ENCODE measurements at places on chromosomes 2 and 18. TPM values are rescaled to one million over a fixed set of nuclear protein-coding genes. Genes with fewer than 3 reads are reported as not detected.

Gene PTPRN
- polyA plus RNA-seq: not detected

Gene CBLN2
- not detected for polyA plus RNA-seq

- no peaks in the 10 kb centered on the region for H3K4me1 ChIP-seq
- H3K4me3 ChIP-seq: no peak overlapping the region
- DNase-seq: no peak
- H3K27me3 ChIP-seq: no peaks in the 10 kb centered on the region
Observed at GRCh38 chr2:160934263-160934662, 226.0 kb upstream of the TANK start.

- no peaks in the 10 kb centered on the region for H3K27me3 ChIP-seq
- H3K4me1 ChIP-seq: peaks cover 35% of the 10 kb centered on the region
- no peak overlapping the region for H3K4me3 ChIP-seq
- H3K36me3 ChIP-seq: no peaks in the 10 kb centered on the region
- no peak overlapping the region for H3K27ac ChIP-seq
- no peak for DNase-seq
Observed at GRCh38 chr2:224517963-224518362, 67.2 kb downstream of the CUL3 start.

DNA sequence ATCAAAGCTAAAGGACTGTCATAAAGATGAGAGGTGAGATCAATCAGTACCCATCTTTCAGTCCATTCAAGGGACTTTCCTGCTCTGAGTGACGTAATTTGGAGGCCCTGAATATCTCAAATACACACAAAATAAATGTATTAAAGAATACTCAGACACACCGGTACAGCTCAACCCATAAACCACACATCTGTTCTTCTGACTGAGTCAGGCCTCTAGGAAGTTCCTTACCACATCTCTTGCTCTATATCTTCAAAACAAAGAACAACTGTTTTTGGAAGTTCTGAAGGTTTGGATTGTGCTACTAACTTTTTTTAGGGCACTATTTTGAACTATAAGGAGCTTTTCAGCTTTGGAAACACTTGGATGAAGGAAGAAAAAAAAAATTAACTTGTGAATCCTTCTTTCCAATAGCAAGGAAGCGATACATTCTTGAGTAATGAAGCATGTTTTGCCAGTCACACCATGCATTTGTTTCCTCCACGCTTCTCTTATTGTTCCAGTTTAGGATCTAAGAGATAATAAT is 866.5 kb upstream of the VRK2 start:
- H3K4me1 ChIP-seq: peaks cover 38% of the 10 kb centered on the region
- H3K27ac ChIP-seq: peak overlapping the region; percentile 80
- no peaks in the 10 kb centered on the region for H3K36me3 ChIP-seq
- no peaks in the 10 kb centered on the region for H3K27me3 ChIP-seq
- H3K4me3 ChIP-seq: no peak overlapping the region

GRCh38 chr2:86371527-86371926 is 34.1 kb upstream of the REEP1 start:
- H3K4me1 ChIP-seq: peaks cover 6% of the 10 kb centered on the region
- no peak overlapping the region for H3K4me3 ChIP-seq
- H3K27ac ChIP-seq: no peak overlapping the region

- DNase-seq: peak; percentile 86
- H3K36me3 ChIP-seq: no peaks in the 10 kb centered on the region
- no peaks in the 10 kb centered on the region for H3K27me3 ChIP-seq
Observed at GRCh38 chr2:176473177-176473576, 203.9 kb downstream of the MTX2 start.

DNA sequence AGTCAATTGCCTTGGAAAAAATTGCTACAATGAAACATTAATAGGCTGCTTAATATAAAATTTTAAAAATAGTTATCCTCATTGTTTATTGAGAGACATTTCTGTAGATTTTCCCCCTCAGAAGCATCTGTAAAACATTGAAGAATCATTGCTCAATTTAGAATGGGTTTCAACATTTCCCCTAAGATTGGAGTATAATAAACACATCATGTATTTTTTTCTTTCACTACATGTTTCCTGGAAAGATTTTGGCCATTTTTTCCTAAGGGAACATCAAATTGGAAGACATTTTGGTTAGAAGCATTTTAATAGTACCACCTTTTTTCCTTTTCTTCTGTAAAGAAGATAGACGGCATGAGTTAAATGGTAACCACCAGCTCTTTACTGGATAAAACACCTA is 443.2 kb upstream of the SPHKAP start:
- no peak overlapping the region for H3K27ac ChIP-seq
- no peak for DNase-seq
- no peak overlapping the region for H3K4me3 ChIP-seq
- H3K4me1 ChIP-seq: no peaks in the 10 kb centered on the region
- H3K27me3 ChIP-seq: no peaks in the 10 kb centered on the region

Gene PHLPP1
- 10.0 TPM for polyA plus RNA-seq

Gene NAB1
- 10.7 TPM for polyA plus RNA-seq
